ENCODE measurements at places on chromosomes 13 and 19.

DNA sequence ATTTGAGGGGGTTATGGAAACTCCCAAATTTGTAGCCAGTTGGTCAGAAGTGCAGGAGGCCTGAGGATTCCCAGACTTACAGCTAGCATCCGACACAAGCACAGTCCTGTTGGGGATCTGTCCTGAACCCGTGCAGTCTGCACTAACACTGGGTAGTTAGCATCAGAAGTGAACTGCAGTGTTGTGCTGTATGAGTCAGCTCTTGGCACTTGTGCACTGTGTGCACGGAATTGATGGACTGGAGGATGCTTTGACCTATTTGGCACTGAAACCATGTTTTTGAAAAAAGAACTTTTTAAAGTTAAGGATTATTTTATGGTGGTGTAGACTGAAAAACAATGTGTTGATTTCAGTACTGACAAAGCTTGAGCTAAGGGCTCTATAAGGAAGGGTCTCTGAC is 279.0 kb downstream of the NHLRC3 start:
- no peak for DNase-seq

DNA sequence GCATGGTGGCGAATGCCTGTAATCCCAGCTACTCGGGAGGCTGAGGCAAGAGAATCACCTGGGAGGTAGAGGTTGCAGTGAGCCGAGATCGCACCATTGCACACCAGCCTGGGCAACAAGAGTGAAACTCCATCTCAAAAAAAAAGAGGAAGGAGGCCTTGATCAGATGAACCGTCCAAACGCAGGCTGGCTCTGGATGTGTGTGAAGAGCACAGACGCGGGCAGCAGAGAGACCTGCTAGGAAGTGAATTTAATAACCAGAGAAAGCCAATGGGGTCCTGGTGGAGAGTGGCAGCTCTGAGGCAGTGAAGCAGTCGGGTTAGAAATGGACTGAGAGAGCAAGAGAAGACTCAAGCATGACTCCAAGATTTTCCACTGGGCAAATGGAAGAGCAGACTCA is 136.5 kb downstream of the RNF17 start:
- no peak for DNase-seq

DNA sequence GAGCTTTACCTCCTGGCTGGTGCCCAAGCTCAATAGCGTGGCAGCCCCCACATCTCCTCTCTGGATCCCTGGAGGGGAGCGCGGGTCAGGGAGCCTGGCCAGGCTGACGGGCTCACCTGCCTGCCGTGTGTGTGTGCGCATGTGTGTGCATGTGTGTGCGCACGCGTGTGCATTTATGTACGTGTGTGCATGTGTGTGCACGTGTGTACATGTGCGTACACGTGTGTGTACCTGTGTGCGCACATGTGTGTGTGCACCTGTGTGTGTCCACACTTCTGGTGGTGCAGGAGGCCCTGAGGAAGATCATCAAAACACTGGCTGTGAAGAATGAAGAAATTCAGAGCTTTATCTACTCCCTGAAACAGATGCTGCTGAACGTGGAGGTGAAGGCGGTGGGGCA is 1.3 kb downstream of the FSD1 start:
- no peak for DNase-seq

DNA sequence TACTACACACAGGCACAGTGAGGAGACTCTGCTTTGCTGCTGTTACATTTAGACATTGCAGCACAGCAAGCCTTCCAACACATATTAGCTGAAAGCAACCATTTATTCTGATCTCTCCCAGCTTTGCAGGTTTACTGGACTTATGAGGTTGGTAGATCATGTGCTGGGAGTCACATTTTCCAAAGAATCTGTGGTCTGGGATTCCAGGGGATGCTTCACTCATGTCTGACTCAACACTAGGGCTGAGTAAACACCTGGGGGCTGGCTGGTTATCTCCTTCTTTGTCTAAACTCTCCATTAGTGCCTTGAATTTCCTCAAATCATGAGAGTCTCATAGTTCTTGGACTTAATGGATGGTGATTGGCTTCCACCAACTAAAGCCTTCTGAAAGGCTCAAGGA is 5.4 kb upstream of the LGALS13 start:
- DNase-seq: no peak

DNA sequence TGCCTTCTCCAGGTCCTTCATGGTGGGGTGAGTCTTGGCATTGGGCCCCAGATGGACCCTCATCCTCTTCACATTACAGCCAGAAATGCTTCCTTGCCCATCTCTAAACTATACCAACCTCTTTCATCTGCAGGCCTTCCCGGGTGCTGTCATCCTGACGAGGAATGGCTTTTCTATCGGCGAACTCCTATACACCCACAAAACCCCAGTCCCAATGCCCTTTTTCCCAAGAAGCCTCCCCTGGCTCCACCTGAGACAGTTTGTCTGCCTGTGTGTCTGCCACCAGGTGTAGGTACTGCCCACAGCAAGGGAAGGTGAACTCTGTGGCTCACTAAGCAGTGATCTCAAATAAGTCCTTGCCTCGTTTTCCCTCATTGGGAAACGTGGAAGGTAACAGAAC is 55.3 kb downstream of the PTPRS start:
- no peak for DNase-seq

DNA sequence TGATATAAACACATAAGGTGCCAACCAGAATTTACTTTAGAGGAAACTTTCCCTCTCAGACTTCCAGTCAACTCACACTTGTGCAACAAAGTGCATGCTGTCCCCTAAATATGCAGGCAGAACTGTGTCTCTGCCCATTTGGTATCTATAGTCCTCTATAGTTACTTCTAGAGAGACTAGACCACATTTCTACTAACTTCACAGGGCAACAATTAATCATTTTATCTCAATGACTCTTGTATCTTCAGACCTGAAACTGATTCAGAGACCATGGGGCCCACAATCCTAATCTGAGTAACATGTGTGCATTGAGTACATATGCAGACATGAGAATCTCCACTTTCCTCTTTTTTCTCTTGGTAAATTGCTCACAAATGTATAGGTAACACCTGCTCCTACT is 158.1 kb downstream of the ZNF486 start:
- DNase-seq: no peak

DNA sequence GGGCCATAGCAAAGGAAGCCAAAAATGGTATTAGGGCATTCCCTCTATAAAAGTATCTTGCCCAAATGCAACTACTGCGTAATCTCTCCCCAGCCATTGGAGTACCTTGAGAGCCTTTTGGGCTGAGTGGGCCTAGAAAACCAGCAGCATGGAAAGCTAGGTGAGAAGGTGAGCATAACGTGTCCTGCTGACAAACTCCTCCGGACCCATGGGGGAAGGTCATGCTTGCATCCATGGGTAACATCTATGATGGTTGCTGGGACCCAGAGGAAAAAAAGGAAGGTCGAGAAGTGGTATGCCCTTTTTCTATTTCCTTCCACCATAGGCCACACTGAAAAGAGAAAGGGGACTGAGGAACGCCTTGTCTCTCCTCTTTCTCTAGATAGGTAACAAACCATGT is 57.4 kb downstream of the ZNF728 start:
- no peak for DNase-seq

DNA sequence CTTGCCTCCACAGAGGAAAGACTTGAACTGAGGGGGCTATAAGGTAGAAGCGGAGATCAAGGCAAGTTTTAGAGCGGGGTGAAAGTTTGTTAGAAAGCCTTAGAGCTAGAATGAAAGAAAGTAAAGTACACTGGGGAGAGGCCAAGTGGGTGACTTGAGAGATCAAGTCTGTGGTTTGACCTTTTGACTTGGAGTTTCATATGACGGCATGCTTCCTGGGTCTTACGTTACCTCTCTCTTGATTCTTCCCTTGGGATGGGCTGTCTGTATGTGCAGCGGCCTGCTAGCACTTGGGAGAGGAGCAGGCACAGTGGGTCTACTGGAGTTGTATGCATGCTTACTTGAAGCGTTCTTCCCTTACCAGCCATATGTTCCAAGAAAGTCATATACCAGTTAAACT is 1768.5 kb downstream of the PCDH9 start:
- DNase-seq: no peak

- DNase-seq: peak; percentile 77
Measured at GRCh38 chr19:17328517-17329365, 5.9 kb downstream of the ANO8 start.

GRCh38 chr19:52786078-52786463 is 520 bp downstream of the ZNF600 start:
- no peak for DNase-seq

- peak; percentile 49 for DNase-seq
Measured at GRCh38 chr19:916645-917322, 349 bp upstream of the KISS1R start.

- DNase-seq: peak; percentile 41
Measured at GRCh38 chr19:33241530-33242101, 16.0 kb upstream of the SLC7A10 start.

- DNase-seq: no peak
Measured at GRCh38 chr19:3123956-3124355, 11.9 kb upstream of the GNA15 start.

- no peak for DNase-seq
Measured at GRCh38 chr13:97346561-97347254, 87.3 kb upstream of the RAP2A start.

DNA sequence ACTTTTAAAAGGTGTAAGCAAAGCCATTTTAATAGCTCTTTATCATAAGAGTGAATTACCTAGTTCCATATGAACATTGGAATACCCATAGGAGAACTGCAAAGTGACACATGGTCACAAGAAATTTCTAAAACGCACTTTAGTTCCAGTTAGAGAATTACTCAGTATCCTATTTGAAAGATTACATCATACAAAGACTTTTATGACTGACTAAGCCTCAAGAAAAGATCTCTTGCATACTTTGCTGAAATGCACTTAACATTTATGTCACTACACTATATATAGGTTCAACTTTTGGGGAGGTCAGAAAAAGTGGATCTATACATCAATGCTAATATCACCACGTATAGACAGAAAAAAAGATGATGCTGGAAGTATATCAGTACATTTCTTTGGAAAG is 7.1 kb downstream of the PCDH9 start:
- no peak for DNase-seq

DNA sequence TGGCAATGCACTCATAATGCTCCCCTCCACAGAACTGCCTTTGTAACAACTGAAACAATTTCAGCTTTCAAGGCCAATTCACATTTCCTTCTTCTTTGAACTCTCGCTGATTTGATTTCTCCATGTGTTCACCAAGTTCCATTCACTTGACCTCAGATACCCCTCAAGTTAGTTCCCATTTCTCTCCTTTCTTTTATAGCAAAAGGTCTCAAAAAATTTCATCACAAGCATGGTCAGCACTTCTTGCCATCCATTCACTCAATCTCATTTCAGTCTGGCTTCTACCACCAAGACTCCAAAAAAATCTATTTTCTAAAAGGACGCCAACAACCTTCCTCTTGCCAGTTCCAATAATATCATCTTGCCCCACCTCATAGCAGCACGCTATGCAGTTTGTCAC is 135.7 kb downstream of the DIAPH3 start:
- no peak for DNase-seq

Data from CD4-positive, alpha-beta T cell treated with Interleukin-17A for 4 hours (primary cell).